ENCODE measurements at places on chromosomes 11 and 22.

DNA sequence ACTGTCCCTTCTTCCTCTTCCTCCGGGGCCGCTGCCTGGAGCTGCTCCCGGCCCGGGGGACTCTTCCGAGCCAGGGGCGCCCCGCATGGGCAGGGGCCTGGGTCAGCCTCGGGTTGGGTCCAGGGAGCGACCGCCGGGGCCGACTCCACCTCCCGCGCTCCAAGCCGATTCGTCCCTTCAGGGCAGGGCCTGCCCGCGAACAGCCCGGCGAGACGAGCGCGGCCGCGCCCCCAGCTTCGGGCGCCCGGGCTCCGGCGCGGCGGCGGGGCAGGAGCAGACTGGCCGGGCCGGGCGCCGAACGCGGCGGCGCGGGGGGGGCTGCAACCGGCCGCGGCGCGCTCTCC, at the start of gene LARGE1:
LARGE1 (minus strand) TSS at position 280 of the 344 bp plus-strand sequence.
- no peak for DNase-seq

- DNase-seq, result no peak
Measured at GRCh38 chr11:109984634-109985289, 108.4 kb upstream of the ZC3H12C start.

DNA sequence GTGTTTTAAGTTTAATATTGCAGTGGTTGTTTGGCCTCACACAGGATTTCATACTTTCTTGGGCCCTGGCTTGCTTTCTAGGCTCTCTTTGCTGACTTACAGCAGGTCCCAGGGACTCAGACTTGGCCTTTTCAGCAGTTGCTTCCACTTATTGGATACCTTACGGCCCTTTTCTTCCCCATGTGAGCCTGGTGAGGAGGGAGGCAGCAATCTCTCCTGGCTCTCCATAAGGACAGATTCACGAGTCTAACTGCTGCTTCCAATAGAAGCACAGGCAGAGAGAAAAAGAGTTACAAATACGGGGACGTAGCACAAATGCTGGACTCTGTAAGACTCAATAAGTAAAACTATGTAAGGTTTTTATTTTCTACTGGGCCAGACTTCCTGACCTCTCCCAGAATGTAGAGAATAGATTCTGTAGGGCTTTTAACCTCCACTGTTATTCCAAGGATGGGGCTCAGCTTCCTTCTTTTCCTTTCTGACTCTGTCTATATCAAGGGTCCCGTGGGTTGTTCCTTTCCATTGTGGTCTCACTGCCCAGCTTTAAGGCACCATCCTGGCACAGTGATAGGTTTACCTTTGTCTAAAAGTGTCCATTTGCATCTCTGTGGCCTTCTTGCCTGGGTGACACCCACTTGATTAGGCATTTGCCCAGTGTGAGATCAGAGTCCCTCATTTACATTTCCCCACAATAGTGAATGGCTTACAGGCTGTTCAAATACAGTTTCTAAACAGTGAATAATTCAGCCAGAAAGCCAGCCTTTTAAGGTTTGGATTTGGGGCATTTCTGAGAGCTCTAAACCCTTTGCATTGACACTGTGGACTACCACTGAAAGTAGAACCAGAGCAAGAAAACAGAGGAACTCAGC, 92.8 kb downstream of the RASSF10 start:
- DNase-seq, result no peak

GRCh38 chr11:72195518-72196270, 3.8 kb downstream of the FOLR1 start:
- no peak for DNase-seq

DNA sequence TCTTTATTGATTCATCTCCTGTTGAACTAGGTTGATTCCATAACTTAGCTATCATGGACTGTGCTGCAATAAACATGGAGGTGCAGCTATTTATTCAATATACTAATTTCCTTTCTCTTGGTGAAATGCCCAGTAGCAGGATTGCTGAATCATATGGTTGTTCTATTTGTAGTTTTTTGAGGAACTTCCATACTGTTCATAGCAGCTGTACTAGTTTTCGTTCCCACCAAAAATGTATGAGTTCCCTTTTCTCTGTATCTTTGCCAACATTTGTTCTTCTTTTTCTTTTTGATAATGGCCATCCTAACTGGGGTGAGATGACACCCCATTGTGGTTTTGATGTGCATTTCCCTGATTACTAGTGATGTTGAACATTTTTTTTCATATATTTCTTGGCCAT, 87.2 kb upstream of the NAV2 start:
- DNase-seq, result no peak

GRCh38 chr11:971092-971690, 45.5 kb downstream of the AP2A2 start:
- DNase-seq, result no peak

DNA sequence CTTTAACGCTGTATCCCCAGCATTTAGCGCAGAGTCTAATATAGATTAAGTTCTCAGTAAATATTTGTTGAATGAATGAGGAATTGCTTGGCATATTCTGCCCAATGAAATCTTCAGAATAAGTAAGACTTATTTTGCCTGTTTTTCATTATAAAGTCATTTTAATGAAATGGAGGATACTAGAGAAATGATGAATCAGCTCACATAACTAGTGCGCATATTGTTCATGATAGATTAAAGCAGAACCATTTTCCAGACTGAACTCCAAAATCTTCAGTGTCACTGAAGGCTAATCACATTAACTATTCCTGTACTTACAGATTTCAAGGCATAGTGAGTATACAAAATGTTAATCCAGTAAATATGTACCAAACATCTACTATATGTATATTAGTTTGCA, 29.6 kb downstream of the ACER3 start:
- no peak for DNase-seq

GRCh38 chr22:26502688-26503561, 9.3 kb downstream of the TFIP11 start:
- DNase-seq, result peak; percentile 18

GRCh38 chr22:17161991-17162390, 2.9 kb upstream of the HDHD5 start:
- no peak for DNase-seq

GRCh38 chr22:23548501-23549197, 31.4 kb downstream of the IGLL1 start:
- no peak for DNase-seq

- no peak for DNase-seq
Measured at GRCh38 chr22:22571429-22571828, 12.4 kb upstream of the PRAME start.

DNA sequence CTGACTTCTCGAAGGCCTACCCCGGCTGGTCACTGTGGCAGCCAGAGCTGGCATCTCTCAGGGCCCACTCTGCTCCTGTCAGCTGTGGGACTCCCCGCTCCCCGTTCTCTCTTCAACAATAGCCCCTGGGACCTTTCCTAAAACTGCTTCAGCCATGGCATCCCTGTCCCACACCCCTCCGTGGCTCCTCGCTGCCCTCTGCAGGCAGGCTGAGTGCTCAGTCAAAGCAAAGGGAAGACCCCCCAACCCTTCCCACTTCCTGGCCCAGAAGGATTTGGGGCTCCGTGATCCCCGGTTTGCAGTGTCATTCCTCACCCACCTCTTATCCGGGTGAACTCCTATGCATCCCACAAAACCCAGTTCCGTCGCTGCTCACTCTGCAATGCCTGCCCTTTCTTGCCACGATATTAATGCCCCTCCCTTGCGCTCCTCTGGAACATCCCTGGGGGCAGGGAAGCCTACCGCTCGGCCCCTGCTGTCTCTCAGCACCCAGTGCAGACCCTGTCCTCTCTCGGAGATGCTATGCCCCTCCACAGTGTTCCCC, 1.6 kb upstream of the TH start:
- no peak for DNase-seq

- DNase-seq, result no peak
Measured at GRCh38 chr11:64809781-64810241, 540 bp downstream of the MEN1 start.

GRCh38 chr11:1967641-1968225, 20.6 kb downstream of the MRPL23 start:
- DNase-seq, result no peak

GRCh38 chr11:59802639-59803176, 7.9 kb downstream of the MRPL16 start:
- DNase-seq, result no peak

GRCh38 chr11:103453915-103454709, 344.9 kb downstream of the DYNC2H1 start:
- no peak for DNase-seq

DNA sequence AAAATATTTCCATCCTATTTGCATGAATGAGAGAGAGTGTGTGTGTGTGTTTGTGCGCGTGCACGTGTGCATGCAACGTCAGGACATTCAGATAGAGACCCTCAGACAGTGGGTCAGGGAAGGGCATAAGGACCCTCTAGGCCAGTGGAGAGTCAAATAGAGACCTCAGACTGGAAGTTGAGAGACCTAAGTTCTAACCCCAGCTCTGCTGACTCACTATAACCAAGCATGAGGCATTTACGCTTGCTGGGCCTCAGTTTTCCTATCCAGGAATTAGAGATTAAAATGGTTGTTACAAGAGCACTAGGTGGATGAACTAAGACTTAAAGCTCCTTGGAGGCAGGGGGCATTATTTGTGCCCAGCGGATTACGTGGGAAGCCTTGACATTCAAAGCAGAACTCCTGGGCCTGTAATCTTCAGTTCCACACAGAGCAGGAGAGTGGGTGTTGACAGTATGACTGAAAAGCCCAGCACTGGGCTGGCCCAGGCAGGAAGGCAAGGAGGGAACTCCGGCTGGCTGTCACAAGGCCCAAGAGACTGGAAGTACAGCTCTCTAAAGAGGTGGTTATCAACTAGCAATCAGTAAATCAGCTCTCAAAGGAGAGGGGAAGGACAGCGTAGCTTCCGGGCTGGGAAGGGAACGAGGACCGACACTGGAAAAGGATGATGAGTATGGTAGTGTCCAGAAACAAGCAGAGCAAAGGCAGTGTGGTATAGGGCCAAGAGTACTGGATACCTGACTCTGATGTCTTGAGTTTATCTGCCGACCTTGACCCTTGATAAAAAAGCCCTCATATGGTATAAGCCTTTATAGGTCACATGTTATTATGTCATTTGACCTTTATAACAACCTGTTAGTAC, 9.2 kb downstream of the RHOG start:
- DNase-seq, result no peak

- no peak for DNase-seq
Measured at GRCh38 chr22:47801541-47802245, 1039.2 kb downstream of the TBC1D22A start.

DNA sequence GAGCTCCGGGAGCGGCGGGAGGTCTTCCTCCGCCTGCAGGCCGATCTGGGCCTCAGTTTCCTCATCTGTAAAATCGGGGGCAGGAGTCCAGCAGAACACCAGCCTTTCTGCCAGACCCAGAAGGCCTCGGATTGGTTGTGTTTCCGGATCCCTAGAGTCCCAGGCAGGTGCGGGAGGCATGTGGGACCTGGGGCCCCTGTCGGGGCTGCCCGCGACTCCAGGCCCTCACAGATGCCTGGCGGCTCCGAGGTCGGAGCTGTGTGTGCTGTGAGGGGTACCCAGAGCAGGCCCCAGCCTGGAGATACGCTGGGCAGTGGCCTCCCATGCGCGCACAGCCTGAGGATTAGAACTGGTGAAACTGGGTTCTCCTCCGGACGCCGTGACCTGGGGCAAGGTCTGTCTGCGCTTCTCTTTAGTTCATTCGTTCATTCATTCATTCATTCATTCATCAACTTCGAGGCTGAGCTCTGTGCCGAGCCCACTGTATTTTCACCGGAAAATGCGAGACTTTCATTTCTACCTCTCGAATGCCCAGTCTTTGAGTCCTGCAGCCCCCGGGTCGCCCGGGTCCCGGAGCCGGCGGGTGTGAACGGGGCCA, 24.6 kb downstream of the FLRT1 start:
- DNase-seq, result no peak

DNA sequence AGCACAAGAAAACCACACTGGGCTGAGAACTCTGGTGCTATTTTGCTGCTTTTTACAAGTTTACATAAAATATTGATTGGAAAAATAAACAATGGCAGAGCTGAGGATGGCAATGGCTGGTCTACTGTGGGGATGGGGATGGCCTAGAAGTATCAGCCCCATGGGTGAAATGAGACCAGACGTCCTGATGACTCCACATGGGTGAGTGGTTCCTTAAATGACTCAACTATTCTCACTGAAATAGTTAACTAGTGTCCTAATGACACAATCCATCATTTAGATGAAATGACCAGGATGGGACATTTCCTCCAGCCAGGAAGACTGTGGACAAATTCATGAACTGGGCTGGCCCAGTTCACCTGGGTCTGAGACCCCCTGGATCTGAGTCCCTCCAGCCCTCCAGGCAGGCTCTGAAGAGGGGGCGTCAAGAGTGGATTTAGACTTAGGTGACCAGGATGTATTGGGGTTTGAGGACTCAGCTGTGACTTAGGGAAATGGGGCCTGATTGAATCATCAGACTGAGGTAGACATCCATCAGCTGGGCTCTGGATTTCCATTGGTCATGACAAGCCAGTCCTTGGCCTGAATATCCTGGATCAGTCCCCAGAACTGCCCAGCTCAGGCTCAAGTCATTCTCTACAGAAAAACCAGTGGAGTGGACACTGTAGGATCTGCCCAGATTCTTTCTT, 98.2 kb upstream of the IGLL5 start:
- no peak for DNase-seq

DNA sequence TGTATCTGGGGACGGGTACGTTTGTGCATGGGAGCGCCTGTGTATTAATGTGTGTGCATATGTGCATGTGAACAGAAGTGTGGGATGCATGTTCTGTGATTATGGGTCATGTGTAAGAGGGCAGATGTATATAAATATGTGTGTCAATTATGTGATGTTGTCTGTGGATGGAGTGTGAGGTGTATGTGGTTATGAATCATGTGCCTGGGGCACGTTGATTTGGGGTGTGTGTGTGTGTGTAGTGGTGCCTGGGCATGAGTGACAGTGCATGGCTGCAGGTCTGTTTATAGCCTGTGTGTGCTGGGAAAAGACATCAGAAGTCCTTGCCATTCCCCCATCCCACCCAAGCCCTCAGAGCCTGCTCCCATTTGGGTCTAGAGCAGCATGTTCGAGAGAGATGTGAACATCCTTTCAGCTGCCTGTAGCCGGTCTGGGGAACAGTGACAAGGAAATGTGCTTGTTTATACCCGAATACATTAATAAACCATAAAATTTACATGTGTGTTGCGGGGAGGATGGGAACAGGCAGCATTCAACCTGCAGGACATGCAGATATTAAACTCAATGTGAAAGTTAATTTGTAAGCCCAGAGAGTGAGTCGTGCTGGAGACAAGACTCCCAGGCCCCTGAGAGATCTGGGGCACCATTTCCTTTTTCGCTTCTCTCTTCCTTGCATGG, 129.0 kb downstream of the NECTIN1 start:
- no peak for DNase-seq

GRCh38 chr11:111012491-111012890, 233.0 kb upstream of the POU2AF2 start:
- DNase-seq, result no peak
